ENCODE measurements at places on chromosomes 1 and 21.

- DNase-seq, result peak; percentile 98
These were observed 6.8 kb upstream of the BSDC1 start for GRCh38 chr1:32400876-32401631.

GRCh38 chr1:193183019-193183627, 3.3 kb downstream of the B3GALT2 start:
- peak; percentile 61 for DNase-seq

GRCh38 chr1:180084867-180085266, 69.8 kb upstream of the QSOX1 start:
- DNase-seq, result no peak

DNA sequence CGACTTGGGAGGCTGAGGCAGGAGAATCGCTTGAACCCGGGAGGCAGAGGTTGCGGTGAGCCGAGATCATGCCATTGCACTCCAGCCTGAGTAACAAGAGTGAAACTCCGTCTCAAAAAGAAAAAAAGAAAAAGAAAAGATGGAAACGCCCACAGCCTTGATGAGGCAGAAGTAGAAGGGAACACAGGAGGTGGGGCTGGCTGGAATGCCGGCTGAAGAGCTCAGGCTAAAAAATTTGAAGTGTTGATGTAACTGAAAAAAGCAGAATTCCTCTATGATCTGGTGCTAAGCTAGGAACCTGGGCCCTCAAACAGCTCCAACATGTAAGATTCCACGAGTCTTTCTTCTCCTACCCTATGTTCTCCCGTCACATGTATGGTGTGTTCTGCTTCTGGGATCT, 53.6 kb downstream of the SLC66A1 start:
- peak; percentile 48 for DNase-seq

DNA sequence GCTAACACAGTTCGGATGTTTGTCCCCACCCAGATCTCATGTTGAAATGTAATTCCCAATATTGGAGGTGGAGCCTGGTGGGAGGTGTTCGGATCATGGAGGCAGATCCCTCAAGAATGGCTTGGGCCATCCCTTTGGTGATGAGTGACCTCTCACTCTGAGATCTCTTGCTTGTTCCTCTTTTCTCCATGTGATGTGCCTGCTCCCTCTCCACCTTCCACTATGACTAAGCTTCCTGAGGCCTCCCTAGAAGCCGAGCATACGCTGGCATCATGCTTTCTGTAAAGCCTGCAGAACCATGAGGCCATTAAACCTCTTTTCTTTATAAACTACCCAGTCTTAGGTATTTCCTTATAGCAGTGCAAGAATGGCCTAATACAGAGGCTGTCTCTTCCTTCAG, 8.1 kb upstream of the PLA2G5 start:
- no peak for DNase-seq

- peak; percentile 40 for DNase-seq
These were observed 316.0 kb upstream of the VAMP3 start for GRCh38 chr1:7454895-7455784.

DNA sequence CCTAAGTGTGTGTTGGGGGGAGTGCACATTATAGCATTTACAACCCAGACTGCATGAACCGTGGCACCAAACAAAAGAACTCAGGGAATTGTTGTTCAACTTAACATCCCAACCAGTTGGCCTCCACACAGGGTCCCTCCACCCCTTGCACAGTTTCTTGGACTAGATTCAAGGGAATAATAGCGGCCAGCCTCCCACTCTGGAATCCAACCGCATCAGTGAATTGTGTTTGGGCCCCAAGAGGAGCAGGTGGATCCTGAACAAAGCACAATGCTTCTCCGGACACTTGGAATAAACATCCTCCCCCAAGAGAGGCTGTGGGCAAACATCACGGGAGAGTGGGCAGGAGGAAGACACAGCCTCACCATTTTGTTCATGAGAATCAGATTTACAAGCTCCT, 18.2 kb downstream of the CD34 start:
- DNase-seq, result no peak

GRCh38 chr1:34790985-34791384, 1.8 kb upstream of the GJA4 start:
- no peak for DNase-seq

DNA sequence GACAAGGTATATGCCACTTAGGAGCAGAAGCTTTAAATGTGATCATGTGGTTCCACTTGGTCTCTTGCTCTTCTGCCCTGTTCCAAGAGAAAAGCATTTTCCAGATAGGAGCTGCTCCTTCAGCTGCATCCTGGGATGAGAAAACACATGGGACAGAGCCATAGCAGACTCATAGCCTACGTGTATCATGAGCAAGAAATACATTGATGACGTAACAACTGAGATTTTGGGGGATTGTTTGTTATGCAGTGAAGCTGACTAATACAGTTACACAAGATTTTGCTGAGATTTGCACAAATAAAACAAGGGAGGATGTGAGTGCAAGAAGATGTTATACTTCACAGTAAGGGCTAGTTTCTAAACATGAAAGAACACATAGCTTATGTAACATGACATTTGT, 36.0 kb upstream of the IRF2BP2 start:
- DNase-seq, result no peak

- no peak for DNase-seq
These were observed 35.8 kb downstream of the LAMC1 start for GRCh38 chr1:183058851-183059502.

DNA sequence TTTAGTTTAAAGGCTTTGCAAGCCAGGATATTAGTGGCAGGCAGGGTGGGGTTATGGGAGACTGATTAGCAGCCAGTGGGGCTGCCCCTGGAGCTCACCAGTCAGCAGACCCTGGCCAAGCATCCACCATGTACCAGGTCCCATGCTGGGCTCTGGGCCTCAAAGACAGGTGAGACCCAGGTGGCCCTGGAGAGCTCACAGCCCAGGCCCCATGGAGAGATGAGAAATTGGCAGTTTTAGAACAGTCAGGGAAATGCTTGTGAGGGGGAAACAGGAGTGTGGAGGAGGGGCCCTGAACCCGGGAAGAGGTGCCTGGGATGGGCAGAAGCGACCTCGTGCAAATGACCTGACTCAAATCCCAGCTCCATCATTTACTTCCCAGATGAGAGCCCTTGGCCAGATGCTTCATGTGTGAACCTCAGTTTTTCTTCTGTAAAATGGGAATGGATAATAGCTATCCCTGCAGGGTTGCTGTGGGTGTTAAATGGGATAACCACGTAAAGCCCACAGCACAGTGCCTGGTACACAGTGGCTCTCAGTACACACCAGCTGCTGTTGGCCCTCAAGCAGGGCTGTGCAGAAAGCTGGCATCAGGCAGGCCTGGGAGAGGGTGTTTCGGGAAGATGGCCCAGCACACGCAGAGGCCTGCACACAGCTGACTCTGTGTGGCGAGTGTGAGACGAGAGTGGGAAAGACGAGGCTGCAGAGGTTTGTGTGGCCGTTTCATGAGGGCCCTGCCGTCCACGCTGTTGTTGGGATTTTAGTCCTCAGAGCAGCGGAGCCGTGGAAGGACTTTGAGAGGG, 518.5 kb downstream of the PTPRU start:
- no peak for DNase-seq

GRCh38 chr1:88191917-88192316, 492.2 kb upstream of the PKN2 start:
- no peak for DNase-seq

GRCh38 chr21:42351626-42352440, 1.0 kb upstream of the TFF2 start:
- DNase-seq, result no peak

DNA sequence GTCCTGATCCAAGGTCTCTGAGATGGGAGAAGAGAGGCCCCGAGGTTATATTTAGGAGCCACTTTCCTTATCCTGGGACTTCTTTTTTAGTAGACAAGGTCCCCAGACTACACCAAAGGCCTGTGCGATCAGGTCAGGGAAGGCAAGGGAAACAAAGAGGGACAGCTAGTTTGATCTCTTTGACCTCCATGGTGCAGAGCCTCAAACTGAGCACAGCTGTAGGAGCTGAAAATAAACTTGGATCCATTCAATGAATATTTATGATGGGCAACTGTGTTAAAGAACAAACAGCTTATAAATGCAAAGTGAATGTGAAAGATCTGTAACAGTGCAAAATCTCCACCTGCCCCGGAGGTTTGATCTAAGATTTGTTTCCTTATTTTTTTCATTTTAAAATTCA, 256.6 kb downstream of the DYRK1A start:
- DNase-seq, result no peak

DNA sequence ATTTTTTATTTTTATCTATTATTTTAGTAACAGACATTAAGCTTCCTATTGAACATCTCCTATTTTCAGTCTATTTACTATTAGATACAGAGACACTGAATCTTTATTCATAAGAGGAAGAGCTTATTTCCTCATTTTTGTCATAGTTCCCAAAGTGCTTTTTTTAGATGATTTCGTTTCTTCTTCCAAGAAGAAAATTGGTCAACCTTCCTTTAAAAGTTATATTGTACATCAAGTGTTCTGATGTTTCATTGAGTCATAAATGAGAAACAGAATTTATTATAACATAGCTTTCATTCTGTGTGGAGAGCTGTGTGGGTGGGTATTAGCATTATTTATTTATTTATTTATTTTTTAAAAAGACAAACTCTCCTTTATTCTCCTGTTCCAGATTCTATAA, 50.6 kb upstream of the BACH1 start:
- peak; percentile 53 for DNase-seq

GRCh38 chr1:89794406-89794805, 26.4 kb upstream of the LRRC8D start:
- DNase-seq, result peak; percentile 65
